Stimulated activated CD8-positive, alpha-beta memory T cell treated with anti-CD3 and anti-CD28 coated beads, Interleukin-2, amount 100 ng/mL, for 1 hour (primary cell): ENCODE measurements at places on chromosomes 2 and 18.

- DNase-seq = no peak
Measured at GRCh38 chr2:201628545-201628944, 14.8 kb downstream of the TMEM237 start.

- DNase-seq = no peak
Measured at GRCh38 chr2:165562233-165562632, 92.7 kb downstream of the CSRNP3 start.

GRCh38 chr2:174662459-174662858 lies 64.9 kb upstream of the WIPF1 start:
- no peak for DNase-seq

DNA sequence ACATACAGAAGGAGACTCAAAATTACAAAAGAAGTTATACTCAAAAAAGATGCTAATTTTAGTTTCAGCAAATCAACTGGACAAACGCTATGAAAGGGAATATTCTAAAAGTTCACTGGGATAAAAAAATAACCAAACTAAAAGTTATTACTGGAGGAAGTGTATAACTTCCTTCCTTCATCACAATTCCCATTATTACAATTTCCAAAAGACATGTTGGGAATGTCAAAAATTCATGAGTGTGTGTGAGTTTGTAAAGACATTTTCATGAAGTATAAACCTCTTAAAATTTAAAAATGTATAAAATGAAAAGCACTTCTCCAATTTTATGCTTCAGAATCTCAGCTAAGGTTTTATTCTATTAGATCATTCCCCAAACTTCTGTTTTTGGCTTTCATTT lies 67.8 kb downstream of the MERTK start:
- DNase-seq = no peak

- no peak for DNase-seq
Measured at GRCh38 chr2:151819920-151820319, 8.3 kb downstream of the ARL5A start.
